ENCODE measurements at places on chromosomes 2 and 18.

DNA sequence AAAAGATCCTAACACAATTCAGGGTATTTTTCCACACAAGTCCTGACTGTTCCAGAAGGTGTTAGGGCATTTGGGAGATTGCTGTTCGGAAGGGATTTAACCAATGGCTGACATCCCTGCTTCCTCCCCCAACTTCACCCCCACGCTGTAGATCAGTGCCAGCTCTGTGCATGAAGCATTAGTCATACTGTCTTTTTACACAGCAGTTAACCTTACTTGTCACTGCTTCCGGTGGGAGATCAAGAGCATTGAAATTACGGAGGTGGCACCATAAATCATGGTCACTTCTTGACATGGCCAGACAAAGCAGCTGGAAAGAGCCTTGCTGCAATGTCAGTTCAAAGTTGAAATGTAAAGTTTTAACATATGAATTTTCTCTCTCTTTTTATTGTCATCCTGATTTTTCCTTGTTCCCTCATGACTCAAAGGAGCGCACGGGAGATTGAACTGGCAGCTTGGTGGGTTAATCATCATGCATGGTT, 70.2 kb downstream of the HRH4 start:
- DNase-seq: no peak

DNA sequence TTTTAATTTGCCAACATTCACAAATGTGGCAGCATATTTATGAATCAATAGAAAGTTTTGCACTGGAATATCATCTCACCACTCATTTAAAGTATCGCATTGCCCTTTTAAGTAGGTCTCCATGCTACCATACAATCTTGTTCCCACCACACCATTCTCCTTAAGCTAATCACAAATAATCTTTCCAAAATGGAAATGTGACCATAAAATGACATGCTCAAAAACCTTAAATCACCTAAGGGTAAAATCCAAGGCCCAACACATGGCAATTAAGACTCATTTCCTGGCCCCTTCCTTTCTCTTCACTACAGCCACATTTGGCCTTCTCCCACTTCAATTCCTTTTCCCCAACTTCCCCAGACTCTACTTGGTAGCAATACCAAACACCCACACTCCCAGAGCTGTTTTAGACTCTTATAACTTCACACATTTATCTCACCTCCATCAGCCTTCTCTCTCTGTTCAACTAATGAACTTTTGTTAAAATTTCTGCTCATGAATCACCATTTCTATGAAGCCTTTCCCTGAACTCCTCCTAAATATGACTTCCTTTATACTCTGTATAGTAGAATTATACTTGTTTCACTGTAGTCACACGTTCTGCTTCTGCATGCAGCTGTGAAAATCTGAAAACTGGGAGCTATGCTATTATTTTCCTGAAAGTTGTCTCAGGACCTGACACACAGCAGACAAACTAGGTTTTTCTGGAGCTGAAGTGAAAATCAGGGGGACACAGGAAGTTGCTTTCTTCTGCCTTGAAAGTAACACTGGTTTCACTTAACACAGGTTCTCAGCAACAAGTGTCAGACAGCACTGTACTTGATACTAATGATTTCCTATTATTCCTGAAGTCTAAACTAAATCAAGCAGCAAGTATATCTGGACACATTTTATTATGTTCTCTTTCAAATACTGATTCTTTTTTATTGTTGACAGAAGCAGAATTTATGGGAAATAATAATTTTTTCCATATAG, 303.9 kb downstream of the ZEB2 start:
- no peak for DNase-seq

DNA sequence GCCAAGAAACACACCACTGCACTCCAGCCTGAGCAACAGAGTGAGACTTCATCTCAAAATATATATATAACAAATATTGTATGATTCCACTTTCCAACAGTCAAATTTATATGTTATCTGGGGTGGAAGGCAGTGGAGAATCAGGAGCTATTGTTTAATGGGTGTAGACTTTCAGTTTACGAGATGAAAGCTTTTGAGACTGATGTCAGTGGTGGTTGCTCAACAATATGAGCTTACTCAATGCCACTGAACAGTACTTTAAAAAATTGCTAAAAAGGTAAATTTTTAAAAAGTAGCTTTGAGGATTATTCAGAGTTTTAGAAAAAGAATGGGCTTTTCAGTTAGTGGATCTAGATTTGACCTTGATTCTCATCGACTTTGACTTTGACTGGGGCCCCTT, 105.9 kb upstream of the ST6GAL2 start:
- no peak for DNase-seq

DNA sequence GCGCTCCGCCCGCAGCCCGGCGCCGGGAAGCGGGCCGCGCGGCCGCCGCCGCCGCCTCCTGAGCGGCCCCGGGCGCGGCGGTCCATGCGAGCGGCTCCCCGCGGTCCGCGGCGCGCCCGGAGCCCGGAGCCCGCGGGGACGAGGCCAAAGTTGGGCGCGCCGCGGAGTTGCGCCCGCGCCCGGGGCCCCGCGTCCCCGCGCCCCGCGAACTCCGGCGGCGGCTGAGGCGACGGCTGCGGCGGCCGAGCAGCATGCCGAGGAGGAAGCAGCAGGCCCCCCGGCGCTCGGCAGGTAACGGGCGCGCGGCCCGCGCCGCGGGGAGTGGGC, 992 bp downstream of the TSHZ1 start:
- DNase-seq: no peak

GRCh38 chr2:188897096-188897495, 77.1 kb upstream of the COL3A1 start:
- DNase-seq: no peak

- no peak for DNase-seq
Measured at GRCh38 chr2:15307526-15307925, 253.6 kb downstream of the NBAS start.

DNA sequence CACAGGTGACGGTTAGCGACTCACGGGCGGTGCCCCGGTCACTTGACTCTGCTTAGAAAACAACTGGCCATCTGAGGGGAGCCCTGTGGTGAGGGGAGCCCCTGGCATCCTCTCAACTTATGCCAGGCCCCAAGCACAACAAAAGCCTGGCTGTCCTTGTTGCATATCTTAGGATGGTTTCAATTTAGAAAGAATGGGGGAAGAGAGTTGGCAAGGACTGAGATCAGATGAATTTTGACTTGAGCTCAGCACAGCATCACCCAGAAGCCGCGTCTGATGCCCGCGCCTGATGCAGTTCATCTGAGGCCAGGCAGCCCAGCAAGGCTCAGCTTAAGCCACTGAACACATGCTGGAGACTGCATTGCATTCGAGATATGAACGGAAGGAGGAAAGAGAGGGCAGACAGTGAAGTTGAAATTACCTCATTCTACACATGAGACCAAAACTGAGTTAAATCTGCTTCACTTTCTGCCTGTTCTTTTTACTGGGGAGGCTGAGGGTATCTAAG, 36.8 kb downstream of the MYT1L start:
- no peak for DNase-seq

GRCh38 chr18:3016585-3017297, 3.8 kb upstream of the LPIN2 start:
- DNase-seq: no peak

DNA sequence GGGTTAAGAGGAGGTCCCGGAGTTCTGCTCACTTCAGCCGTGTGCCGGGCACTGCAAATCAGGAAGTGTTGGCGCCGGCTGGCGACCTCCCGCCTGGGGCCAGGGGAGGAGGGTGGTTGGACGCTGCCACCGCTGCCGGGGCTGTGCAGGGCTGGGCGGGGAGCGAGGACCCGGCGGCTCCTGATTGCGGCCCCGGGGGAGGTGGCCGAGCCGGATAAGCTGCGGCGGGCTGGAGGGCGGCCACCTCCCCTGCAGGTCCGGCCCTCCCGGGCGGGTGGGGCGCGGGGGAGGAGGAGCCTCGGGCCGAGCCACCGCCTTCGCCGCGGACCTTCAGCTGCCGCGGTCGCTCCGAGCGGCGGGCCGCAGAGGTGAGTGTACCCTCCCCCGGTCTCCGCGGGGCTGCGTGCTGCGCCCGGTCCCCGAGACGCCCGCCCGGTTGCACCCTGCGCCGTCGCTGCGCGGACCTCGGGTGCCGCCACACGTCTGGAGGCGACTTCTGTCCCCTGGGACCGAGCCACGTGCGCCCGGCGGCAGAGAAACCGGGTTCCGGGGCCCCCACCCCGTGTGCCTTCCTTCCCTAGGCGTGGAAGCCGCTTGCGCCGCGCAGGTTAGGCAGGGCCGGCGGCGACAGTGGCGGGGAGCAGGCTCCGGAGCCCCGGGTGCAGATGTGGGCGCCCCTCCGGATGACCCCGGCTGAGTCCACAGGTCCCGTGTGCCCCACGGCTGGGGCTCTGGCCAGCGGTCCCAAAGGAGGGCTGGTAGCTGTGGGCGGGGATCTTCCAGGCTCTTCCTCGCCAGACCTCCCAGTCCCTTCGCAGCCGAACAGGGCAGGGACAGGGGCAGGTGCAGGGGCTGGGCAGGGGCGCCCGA, at the start of gene STEAP3:
Gene STEAP3 (plus strand): TSS at position 314 of the 870 bp plus-strand sequence. CDS start 7,179 bp downstream, outside the sequence.
- DNase-seq: peak; percentile 11

GRCh38 chr18:31646332-31647126, 37.9 kb downstream of the B4GALT6 start:
- no peak for DNase-seq

DNA sequence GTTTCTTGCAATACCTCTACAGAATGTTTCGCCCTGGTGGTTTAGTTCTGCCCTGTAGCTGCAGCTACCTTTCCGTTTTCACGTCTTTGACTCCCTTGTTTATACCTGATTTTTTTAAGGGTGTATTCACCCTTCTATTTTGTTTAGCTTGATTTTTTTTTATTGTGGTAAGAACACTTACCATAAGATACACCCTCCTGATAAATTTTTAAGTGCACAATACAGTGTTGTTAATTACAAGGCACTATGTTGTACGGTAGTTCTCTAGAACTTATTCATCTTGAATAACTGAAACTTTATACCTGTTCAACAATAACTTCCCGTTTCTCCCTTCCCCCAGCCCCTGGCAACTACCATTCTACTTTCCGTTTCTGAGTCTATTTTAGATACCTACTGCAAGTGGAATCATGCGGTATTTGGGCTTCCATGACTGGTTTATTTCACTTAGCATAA, 48.9 kb upstream of the NABP1 start:
- DNase-seq: no peak

DNA sequence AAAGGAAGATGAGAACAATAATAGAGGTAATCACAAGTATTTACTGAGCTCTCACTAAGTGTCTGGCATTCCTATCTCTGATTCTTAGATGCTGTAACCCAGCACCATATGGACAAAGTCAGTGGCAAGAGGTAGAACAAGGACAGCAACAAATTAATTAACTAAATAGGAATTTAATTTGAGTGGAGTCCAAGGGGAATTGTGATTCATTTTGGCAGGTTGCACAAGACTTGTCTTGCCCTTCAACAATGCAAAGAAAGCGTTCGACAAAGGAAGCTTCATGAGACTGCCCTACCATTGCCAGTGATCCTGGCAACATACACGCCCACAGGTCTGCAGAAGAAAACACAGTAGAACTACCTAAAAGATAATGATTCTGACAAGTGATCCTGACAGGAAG, 221.6 kb downstream of the RBM43 start:
- no peak for DNase-seq

DNA sequence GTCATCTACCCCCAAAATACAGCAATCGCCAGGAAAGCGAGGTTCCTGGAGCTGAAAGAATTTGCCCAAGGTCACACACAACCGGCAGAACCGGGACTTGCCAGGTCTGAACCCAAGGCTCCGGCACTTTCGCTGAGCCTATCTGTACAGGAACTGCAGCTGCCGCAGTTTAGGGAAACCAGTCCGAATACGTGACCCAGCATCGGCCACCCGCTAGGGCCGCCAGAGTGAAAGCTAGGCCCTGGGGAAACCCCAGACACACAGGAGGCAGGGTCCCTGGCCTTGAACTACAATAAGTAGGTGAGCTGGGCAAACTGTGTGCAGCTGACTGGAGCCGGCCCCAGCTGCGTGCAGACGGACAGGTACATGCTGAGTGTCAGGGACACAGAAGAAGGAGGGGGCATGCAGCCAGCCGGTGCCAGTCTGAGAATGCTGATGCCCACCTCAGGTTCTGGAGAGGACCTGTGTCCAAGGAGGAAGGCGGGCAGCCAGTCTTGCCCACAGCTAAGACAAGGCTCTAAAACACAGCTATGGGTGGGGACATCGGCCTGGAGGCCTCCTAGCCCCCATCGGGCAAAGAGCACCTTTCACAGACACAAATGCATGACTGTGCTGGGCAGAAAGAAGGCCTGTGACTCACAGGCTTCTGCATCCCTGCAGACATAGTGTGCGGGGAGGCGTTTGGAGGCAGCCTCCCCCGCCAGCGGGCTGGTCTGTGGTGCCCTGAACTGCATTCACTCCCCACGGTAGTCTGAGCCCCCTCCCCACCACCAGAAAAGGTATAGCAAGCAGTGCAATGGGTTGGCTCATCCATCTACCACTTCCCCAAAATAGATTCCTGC, 107.4 kb upstream of the ID2 start:
- DNase-seq: no peak

DNA sequence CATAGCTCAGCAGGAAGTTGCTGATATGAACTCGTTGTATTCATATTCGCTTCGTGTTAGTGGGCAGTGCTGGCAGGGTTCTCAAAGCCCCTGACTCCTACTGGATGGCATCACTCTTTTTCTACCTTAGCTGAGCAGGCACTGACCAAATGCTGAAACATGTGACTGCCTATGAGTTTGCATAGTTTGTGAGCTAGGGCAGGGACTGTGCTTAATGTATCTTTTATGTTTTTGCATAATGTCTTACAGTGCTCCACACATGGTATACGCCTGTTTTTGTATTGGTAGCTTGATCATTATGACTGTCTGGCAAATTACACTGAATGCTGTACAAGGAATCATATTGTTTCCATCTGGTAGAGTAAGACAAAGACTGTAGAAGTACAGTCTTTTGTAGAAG, 305.3 kb downstream of the PARD3B start:
- no peak for DNase-seq
